NCI-H1092 treated with DMSO at 0.1 percent for 48 hours (cell line): ENCODE measurements at places on chromosomes 16 and 17.

DNA sequence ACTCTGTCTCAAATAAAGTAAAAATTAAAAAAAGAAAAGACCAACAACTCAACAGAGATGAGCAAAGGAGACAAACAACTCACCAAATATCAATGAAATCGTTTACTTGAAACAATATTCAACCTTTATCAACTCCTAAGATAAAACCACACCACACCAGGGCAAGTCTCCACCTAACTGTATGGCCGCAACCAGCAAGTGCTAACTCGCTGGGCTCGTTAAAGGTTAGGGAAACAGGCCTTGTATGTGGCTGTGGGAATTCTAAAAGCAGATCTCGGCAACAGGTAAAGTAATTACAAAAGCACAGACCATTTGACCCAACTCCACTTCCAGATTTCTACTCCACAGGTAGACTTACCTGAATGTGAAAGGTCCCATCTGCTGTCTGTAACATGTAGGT, 9.3 kb downstream of the ZCCHC14 start:
- no peak for DNase-seq

DNA sequence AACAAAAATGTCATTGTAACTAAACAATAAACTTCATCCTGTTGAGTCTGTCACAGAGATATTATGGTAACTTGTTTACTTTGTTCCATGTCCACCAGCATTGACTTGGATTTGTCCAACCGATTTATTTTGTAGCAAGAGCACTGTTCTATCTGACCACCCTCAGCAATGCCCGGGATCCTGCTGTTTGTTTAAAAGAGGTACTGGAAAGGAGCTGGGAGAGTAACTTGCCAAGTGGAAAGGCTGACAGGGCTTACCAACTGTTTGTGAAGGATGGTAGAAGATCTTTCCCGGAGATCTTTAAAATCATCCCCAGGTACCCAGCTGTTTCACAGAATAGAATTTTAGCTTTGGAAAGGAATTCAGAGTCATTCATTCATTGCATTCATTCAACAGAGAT, 59.1 kb upstream of the BCAR1 start:
- DNase-seq, result no peak

DNA sequence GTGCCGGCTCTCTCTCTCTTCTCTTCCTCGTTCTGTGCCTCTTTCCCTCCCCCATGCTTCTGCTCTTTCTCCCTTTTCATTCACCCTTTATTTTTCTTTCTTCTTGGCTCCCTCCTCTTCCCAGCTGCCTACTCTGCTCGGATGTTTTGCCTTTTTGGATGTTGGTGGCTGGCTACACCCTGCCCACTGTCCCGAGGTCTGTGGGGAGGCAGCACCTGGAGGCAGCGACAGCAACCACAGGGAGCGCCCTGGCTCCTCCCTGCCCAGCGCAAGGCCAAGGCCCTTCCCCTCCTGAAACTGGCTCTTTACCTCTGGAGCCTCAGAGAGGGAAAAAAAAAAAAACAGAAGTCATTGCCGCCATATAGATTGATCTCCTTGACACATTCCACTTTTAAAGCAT, 20.0 kb downstream of the CLUAP1 start:
- no peak for DNase-seq

DNA sequence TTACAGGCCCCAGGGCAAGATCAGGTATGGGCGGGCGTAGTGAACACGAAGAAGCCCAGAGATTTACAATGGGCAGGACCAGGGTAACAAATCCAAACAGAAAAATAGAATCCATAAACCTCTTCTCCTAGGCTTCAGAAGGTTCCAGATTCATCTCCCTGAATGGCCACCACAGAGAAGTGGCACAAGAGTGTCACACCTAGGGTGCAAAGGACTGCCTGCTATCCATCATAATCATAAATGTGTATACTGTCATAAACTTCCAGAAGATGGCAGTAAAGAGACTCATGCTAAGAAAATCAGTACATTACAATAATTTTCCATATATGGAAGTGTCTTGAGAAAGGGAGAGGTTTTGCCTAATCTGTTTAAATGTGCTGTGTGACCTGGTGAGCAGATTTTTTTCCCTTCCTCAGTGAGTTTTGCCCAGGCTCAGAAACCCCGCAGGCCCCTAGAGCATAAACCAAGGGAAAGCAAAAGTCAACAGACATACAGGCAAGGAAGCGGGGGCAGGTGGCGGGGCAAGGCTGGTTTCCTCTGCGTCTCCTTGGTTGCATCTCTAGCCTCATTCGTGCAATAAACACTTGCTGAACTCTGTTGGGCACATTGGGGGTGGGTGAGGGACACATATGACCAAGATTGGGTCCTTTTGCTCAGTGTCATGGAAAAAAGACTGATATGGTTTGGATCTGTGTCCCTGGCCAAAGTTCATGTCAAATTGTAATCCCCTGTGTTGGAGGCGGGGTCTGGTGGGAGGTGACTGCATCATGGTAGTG, 92.0 kb upstream of the CDH5 start:
- DNase-seq, result peak; percentile 33

- no peak for DNase-seq
These were observed 38.5 kb downstream of the TMEM235 start for GRCh38 chr17:78269955-78270381.

GRCh38 chr17:43953746-43954145, at the start of gene PYY:
PYY (minus strand) TSS chr17:43953940; CDS start chr17:43953483, 457 bp downstream.
- DNase-seq, result no peak

DNA sequence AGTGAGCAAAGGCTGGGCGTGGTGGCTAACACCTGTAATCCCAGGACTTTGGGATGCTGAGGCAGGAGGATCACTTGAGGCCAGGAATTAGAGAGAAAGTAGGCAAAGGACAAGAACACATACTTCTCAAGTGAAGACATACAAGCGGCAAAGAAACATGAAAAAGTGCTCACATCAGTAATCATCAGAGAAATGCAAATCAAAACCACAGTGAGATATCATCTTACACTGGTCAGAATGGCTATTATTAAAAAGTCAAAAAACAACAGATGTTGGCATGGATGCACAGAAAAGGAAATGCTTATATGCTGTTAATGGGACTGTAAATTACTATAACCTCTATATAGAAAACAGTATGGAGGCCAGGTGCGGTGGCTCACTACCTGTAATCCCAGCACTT, 12.2 kb upstream of the SLX4 start:
- DNase-seq, result no peak

GRCh38 chr16:64693946-64694345, 427.9 kb downstream of the CDH11 start:
- DNase-seq, result no peak

- no peak for DNase-seq
These were observed 13.4 kb downstream of the RAB5C start for GRCh38 chr17:42141382-42141781.

DNA sequence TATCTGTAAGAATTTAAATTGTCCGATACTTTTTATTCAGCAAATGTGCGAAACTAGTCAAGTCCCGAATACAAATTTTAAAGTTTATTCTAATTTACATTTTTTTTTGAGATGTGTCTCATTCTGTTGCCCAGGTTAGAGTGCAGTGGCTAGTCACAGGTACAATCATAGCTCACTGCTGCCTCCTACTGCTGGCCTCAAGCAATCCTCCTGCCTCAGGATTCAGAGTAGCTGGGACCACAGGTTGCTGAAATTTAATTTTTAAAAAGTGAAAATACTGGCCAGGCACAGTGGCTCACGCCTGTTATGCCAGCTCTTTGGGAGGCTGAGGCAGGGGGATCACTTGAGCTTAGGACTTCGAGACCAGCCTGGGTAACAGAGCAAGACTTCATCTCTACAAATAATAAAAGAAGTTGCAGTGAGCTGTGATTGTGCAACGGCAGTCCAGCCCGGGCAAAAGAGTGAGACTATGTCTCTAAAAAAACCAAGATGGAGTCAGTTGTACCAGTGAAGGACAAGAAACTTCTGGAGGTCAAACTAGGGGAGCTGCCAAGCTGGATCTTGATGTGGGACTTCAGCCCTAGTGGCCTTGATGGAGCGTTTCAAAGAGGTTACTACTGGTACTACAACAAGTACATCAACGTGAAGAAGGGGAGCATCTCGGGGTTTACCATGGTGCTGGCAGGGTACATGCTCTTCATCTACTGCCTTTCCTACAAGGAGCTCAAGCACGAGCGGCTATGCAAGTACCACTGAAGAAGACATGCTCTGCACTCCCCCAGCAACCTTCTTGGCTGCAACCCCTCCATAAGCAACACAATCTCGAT, 5.6 kb downstream of the POLG2 start:
- no peak for DNase-seq
